ENCODE measurements at places on chromosomes 5 and 9.

- DNase-seq = no peak
These were observed 351.1 kb upstream of the RIOK2 start for GRCh38 chr5:97534166-97534565.

GRCh38 chr9:21523021-21524014 lies 41.2 kb upstream of the IFNE start:
- DNase-seq = no peak

DNA sequence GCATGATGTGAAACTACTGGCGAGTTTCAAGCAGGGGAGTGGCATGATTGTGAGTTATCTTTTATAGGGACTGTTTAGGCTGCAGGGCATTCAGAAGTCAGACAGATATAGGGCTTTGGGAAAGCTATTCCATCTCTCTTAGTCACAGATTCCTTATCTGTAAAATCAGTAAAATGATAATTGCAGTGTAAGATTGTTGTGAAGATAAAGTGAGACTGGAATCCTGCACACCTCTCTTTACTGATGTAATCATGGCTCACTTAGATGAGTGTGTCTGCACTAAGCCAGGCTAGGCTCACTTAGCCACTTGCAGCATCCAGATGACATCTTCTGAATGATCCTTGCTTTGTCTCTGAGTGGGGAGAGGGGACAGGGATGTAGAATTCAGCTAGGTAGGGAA lies 81.8 kb upstream of the MAMDC2 start:
- DNase-seq = no peak

DNA sequence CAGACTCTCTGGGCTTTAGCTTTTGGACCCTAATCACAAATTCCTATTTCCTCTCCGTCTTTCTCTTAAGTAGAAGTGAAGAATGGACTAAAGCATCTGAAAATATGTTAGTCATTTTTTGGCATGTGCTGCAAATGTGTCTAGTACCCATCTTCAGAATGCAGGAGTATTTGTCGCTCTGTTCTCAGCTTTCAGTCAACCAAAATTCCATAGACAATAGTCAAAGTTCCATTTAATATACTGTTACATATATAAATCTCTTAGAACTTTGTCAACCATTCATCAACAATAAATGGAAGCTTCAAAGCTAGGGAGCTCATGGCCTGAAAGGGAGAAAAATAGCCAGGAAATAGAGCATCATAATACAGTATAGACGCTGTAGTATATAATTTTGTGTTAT lies 509.4 kb downstream of the BNC2 start:
- DNase-seq = no peak

DNA sequence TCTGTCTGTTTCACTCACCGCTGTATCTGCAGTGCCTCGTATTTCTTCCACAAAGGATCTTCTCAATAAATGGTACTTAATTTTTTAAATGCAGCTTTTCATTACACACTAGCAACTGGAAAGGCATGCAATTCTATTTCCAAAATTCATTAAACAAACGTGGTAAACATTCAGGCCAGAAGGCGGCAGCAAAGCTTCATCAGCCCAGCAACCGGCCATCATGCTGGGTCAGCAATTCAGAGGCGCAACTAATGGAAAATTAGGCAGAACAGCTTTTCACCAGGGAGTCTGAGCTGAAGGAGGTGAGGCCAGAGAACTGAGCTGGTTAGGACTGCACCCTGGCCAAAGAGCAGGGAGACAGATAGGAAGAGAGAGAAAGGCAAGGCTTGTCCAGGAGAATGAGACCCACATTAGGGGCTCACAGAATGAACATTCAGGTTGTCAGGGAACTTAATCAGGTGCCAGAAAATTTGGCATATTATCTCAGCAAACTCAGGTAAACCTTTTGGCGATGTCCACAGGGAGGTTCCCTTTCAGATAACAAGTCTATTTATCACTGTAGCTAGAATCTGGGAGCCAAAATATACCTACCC lies 17.7 kb upstream of the RNF180 start:
- no peak for DNase-seq

DNA sequence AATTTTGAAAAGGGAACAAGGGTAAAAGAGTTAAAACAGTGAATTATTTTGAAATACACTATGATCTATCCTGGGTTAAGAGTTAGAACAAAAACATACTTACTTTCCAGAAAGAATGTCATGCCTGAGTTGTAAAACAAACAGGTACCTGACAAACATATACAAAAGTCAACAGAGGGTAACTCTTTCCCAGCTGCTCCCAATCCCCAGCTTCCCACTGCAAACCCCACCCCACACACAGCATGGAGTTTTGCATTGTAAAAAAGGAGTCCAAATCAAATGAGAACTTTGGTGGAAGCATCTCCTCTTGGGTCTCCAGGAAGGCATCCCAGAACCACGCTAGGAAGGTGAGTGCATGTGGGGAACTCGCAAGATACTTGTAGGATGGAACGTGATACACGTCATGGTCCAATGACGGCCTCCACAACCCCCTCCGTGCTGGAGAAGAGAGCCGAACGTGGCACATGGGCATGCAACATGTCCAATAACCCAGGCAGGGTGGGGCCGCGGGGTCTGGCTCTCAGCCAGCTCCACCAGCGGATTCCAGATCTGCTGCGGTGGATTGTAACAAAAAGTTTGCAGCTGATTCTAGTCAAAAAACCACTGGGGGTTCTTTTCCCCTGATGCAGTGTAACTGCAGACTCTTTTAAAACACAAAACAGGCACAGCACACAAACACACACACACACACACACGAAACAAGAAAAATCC lies 55.8 kb downstream of the EPB41L4B start:
- DNase-seq = no peak

DNA sequence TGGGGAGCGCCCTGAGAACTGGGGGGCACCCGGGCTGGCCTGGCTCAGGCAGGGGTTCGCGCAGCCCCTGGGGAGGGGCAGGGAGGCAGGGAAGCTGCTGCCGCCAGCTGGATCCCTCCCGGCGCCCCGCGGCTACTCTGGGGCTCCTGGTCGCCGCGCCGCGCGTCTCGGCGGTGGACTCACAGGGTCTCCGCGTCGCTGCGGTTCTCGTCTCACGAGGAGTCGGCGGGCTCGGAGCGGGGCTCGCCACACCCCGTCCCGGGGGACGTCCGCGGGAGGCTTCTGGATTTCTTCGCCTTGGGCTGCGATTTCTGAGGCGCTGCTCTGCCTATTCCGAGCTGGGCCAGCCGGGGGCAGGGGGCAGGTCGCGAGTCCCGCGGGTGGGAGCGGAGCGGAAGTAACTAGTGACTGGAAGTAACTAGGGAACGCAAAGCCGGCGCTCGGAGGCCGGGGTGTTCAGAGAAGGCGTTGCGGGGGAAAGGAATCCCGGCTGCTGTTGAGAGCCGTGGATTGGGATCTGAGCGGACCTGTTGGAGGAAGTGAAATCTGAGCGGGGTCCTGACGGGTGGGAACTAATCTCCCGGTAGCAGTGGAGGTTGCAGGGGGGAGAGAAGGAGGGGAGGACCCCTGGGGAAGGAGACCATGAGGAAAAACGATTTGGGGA lies 511 bp downstream of the CYSTM1 start:
- DNase-seq = peak; percentile 52

- no peak for DNase-seq
These were observed 32.8 kb downstream of the NEUROG1 start for GRCh38 chr5:135502836-135503520.

DNA sequence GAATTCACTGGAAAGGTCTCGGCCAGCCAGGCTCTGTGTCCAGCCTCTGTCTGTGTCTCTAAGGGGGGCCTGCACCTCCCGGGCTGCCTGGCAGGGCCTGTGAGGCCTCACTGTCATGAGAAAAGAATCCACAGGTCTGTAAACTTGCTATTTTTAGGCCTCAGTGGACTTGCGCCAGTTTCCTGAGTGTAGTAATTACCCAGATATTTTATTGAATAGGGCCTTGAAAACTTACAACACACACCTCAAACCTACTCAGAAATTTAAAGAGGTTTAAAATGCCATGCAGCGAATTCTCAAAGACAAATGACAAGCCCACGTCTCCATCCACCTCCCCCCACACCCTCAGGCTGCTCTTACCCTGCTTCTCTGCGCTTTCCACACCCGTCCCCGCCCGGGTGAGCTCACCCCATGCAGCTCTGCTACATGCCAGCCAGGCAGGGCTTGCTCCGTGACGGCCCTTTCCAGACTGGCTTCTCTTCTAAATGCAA lies 8.8 kb upstream of the TENT4A start:
- DNase-seq = no peak

DNA sequence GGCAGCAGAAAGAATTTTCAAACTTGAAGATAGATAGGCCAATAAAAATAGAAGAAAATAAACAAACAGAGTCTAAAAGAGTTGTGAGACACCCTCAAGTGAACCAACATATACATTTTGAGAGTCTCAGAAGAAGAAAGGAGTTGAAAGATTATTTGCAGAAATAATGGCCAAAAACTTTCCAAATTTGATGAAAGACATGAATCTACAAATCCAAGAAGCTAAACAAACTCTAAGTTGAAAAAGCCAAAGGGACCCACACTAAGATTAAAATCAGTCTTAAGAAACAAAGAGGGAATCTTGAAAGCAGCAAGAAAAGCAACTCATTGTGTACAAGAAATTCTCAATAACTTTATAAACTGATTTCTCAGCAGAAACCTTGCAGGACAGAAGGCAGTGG lies 137.0 kb downstream of the SAXO1 start:
- DNase-seq = no peak

- no peak for DNase-seq
These were observed 20.9 kb downstream of the CXXC5 start for GRCh38 chr5:139668924-139669661.

GRCh38 chr9:70111042-70111602 lies 67.5 kb downstream of the MAMDC2 start:
- DNase-seq = peak; percentile 20

- DNase-seq = no peak
These were observed 119.7 kb upstream of the TARS1 start for GRCh38 chr5:33321026-33321425.

DNA sequence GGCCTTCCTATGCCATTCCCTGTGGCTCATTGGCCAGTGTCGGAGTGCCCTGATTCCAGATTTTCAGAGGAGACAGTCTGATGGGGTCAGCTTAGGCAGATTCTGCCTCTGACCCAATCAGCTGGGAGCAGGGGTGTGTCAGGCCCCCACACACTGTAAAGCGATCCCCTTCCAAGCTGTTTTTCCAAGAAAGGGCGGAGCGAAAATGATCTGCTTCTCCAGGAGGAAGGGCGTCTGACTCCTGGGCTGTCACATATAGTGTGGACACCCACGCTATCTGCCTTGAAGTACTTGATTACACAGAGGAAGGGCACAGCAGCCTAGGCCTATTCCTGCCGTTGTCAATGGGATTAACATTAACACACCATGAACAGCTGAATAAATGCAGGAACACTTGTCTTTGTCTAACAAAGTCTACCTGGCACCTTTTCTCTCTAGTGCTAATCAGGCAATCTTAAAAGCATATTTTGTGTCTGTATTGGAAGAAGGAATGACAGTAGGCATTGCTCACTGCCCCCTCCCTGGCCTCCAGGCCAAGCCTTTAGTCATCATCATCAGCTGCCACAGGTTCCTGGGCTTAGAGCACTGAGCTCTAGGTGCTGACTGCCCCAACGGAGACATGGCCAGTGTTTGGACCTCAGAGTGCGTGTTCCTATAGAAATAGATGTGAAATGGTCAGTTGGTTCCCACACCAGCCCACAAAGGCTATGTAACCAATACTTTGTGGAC lies 218.7 kb downstream of the MELK start:
- DNase-seq = no peak

GRCh38 chr5:108367679-108368334 lies 14.1 kb downstream of the FBXL17 start:
- DNase-seq = no peak

- no peak for DNase-seq
These were observed 22.0 kb downstream of the RXFP3 start for GRCh38 chr5:33958176-33958575.

DNA sequence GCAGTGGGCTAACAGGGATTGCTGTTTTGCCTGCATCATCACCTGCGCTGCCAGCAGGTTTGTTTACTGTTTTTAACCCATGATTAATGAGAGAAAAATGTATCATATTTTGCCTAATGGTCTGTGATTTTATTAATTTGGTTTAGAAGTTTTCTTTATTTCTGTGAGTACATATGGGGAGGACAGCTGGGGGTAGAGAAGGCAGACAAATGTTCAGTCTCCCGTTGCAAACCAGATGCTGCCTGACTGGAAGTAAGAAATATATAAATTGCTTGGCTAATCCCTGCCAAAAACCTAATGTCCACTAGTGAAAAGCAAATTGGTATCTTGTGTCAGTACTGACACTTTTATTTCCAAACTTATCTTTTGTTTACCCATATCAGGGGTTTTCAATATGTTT lies 1766.1 kb upstream of the C9orf72 start:
- no peak for DNase-seq

DNA sequence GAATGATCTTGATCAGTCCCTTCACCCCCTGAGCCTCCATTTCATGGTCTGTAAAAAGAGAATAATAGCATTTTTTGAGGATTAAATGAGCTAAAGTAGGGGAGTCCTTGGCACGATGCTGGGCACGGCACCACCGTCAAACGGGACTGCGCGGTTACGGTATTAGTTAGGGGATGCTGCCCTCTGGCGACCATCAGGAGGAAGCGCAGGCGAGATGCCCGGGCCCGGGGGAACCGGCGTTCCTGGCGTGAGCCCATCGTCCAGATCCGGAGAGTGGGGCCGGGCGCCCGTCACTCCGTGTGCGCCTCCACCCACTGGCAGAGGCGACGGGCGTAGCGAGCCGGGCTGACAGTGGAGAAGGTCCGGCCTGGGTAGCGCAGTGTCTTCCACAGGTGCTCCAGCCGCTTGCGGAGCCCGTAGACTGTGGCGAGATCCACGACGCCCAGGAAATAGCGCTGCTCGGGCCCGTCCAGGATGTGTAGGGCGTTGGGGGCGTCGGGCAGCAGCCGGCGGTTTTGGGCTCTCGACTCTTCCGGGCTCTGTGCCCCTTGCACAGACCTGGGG lies 4.8 kb upstream of the ST6GALNAC4 start:
- DNase-seq = peak; percentile 62

DNA sequence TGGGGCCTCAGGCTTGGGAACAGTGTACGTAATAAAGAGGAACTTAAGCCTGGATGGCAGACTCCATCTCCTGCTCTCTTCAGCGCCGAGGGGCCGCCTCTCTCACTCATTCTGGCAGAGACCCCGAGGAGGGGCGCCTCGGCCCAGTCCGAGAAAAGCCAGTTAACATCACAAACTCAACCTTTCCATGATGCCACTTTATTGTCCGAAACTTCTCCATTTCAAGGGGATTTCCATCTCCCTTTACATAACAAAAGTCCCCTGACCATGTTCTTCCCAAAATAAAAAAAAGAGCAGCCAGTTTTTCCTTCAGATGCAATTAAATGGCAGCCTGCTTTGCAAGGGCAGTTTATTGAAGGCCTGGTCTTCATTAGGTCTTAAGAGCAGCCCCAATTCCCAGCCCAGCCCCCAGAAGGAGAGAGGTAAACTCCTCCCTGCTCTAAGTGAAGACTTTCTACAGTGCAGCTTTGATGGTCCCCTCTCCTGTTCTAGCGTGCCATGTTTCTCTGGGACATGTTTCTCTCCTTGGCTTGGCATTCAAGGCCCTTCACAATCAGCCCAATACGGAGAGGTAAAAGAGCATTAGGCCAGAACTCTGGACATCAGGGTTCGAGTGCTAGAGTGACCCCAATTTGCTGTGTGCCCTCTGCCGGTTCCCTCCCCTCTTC lies 19.5 kb upstream of the RAB14 start:
- DNase-seq = no peak

- DNase-seq = no peak
These were observed 43.2 kb downstream of the SH3TC2 start for GRCh38 chr5:149019679-149020078.

GRCh38 chr5:54361691-54362411 lies 51.5 kb upstream of the ARL15 start:
- DNase-seq = no peak

GRCh38 chr9:82499337-82499736 lies 510.8 kb downstream of the SPATA31D1 start:
- no peak for DNase-seq
